NCI-H2029 treated with DMSO at 0.1 percent for 48 hours (cell line): ENCODE measurements at places on chromosomes 4 and X.

- no peak for DNase-seq
Observed at GRCh38 chr4:8641931-8642650, 49.5 kb downstream of the CPZ start.

DNA sequence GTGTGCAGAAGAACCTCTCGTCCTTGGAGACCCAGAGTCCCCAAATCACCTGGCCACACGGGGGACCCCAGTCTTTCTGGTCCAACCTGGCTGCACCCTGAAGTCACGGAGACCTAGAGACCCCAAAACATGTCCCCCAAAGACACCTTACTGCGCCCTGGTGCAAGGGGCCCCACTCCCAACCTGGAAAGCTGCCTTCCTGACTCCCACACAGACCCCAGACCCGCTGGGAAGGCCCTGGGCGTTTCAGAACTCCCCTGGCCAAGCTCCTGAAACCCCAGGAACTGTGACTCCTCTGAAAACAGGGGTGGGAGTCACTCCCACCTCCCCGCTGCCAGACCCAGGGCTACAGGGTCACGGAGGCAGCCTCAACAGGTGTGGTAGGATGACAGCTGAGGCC is 12.7 kb upstream of the SHOX start:
- DNase-seq = no peak

DNA sequence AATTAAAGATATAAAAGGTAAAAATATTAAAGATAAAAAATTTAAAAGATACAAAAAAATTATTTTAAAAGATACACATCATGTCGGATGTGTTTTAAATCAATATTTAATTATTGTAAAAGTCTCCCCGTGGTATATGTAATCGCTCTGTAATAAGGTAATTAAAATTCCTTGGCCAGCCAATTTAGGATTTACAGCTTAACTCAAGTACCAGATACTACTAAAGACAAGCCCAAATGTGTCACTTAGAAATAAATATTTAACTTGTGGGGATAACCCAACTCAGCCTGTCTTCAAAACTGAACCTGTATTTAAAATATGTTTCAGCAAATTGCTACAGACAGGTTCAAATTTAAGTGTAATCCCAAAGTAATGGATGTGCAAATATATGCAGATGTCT is 56.0 kb downstream of the GPR82 start:
- no peak for DNase-seq

DNA sequence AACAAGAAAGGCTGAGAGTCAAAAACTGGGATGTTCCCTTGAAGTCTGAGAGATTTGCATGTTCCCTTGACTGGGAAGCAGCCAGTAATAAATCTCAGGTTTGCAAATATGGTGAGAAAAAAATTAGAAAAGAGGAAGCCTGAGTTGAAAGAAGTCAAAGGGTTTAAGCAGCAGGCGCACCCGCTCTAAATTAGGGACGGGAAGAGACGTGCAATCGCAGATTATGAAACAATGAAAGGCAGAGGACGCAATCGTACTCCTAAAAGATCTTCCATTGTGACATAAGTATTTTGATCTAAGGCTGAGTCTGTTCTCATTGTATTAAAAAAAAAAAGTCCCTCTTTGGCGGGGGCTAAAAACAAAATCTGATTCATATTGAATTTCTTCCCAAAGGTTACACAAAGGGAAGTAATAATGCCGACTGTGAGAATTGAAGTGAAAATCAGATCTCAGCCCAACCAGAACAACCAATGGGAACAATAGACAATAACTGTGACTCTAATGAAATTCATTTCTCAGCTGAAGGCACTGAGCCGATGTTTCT is 28.2 kb downstream of the SAT1 start:
- DNase-seq = no peak

GRCh38 chr4:186304866-186305505 is 39.0 kb downstream of the F11 start:
- DNase-seq = no peak

DNA sequence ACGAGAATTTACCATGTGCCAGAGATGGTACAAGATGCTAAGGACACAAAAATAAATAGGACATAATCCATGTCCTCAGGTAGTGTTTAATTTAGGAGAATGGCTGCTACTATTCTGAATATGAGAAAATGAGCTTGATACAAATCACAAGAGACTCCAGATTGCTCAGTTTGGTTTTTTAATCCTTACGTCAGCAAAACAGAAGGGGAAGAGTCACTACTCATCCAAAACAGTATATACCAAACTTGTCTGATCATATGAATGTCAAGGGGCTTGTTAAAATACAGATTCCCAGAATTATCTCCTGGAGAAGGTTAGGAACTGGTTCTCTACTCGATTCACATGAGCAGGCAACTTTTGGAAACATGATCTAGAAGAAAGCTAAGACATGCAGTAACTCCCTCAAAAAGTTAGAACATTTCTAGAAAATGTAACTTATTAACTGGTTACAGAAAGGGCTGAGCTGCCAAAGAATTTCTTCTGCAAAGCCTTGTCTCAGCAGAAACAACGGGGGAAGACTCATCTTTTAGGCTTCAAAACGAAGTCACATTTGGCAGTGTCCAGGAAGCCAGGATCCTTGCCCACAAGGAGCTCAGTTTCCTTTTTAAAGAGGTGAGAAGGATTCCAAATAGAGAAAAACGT is 3.4 kb downstream of the AIFM1 start:
- DNase-seq = no peak

- DNase-seq = no peak
Observed at GRCh38 chr4:105093975-105094374, 52.7 kb upstream of the TET2 start.

DNA sequence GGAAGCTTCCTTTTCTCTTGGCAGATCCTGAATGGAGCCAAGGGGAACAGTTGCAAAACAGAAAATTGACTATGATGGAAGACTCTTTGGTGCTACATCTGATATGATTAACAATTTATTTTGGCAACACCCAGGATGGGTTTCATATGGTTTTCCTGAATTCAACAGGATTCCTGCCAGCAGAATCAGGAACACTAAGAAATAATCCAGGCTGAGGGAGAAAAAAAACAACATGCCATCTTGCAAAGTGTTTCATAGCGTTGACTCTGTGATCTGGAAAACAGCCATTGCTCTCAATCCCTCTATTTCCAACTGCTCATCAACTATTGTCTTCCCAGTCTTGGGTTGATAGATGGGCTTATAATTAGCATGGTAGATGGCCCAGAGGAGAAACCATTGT is 303.8 kb upstream of the KLF3 start:
- DNase-seq = no peak

GRCh38 chrX:153388722-153389459 is 12.3 kb downstream of the PNMA6E start:
- no peak for DNase-seq

GRCh38 chrX:132292793-132293192 is 73.5 kb upstream of the RAP2C start:
- DNase-seq = no peak

DNA sequence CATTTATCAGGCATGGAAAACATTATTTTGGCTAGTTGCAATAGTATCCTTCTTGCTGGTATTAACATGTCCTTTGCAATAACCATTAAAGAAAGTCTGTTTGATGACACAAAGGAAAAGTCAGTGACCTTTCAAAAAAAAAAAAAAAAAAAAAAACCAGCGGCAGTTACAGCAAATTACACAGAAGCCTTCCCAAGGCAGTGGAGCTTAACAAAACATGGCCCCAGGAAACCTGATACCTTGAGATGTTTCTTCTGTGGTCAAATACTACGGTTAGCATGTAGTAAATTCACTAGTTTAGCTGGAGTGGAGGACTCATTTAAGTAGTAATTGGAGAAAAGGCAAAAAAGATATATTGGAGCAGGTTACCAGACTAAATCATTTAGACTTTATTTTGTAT is 359.1 kb downstream of the DACH2 start:
- no peak for DNase-seq

DNA sequence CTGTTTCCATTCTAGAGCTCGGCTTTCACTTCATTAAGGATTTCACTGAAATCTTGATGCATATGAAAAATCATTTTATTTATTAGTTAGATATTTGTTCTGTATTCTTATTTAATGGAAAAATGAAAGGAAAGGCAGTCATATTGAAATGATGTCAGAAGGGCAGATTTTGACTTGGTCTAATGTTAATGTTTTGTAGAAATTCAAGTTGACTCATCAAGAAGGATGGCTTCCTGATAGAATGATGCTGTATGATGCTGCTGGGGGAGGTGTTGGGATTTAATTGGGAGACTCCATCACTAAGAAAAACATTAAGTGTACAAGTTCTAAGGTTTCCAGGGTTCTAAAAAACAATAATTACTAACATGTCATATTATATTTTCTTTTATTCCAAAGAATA is 204.8 kb downstream of the PDGFC start:
- no peak for DNase-seq

GRCh38 chr4:180650273-180650672 is 1592.9 kb upstream of the TENM3 start:
- no peak for DNase-seq

DNA sequence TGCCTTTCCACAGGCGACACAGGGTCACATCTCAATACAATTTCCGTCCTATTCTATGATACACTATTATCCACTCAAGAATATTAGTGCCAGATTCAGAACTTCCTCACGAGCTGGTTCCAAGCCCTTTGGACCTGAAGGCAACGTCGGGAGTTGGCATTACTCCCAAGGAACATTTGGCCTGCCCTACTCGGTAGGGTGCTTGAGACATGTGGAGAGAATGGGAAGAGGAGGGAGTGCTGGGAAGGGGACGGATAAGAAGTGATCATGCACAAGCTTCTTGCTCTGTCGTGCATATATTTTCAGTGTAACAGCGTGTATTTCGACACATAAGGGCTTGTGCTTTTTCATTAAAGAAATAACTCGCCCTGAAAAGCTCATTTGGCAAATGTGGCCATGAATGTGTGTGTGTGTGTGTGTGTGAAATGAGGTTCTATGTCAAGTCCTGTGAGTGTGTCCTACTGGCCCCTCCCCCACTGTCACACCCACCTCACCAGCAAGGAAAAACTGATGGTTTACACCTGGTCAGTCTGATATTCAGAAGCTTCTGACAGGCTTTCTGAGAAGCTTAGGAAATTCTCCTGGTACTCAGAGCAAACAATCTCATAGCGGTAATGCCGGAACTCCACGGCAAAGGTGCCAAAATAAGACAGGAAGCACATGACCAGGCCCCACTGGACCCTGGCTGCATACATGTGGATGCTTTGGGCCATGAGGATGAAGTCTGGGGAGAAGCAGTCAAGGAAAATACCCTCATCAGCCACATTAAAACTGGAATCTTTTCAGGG is 54.8 kb downstream of the ENOPH1 start:
- DNase-seq = no peak

DNA sequence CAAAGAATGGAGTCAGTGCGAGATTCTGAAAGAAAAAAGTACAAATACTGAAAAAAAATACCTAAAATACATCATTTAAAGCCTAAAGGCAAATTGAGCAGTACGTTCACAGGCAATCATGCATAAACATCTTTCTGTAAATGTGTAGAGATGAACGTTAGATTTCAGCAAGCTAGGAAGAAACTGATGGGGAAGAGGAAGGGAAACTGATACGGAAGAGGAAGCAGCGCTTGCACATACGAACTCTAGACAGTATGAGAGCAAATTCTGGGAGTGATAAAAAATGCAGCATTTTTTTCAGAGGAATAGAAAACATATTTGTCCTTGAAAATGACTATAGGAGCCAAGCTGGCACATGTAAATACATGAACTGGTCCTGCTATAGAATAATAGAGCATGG is 9.4 kb downstream of the ANKRD50 start:
- no peak for DNase-seq
